Activated CD4-positive, CD25-positive, alpha-beta regulatory T cell (primary cell): ENCODE measurements at places on chromosomes 2 and 18.

- no peak for DNase-seq
These were observed 163.4 kb downstream of the LDLRAD4 start for GRCh38 chr18:13381944-13382365.

GRCh38 chr2:184769023-184769422, 170.7 kb downstream of the ZNF804A start:
- DNase-seq = no peak

DNA sequence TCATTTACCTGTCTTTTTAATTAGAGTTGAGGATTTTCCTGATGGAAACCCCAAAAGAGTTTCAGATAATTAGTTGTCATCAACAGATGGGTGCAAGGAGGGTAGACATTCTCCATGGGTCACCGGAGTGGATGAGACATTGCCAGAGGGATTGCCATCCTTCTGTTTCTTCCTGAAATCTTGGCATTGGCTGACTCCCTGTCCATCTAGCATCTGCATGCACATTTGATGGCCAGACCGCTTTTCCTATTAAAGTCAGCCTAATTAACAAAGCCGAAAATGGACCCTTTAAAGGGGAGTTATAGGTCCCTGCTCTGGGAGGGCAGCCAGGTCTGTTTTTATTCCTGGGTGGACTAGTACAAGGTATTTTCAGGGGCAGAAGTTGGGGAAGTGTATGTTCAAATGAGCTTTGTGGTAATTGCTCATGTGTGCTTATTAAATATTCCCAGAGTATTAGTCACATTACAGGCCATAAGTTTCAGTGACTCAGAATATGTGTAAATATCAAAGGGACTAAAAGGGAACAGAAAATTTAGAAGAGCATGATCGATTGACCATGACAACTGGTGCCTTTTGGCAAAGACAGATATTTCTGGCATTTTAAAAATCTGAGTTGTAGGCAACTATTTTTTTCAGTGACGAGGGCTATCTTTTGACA, 209.8 kb downstream of the PHLPP1 start:
- DNase-seq = no peak

DNA sequence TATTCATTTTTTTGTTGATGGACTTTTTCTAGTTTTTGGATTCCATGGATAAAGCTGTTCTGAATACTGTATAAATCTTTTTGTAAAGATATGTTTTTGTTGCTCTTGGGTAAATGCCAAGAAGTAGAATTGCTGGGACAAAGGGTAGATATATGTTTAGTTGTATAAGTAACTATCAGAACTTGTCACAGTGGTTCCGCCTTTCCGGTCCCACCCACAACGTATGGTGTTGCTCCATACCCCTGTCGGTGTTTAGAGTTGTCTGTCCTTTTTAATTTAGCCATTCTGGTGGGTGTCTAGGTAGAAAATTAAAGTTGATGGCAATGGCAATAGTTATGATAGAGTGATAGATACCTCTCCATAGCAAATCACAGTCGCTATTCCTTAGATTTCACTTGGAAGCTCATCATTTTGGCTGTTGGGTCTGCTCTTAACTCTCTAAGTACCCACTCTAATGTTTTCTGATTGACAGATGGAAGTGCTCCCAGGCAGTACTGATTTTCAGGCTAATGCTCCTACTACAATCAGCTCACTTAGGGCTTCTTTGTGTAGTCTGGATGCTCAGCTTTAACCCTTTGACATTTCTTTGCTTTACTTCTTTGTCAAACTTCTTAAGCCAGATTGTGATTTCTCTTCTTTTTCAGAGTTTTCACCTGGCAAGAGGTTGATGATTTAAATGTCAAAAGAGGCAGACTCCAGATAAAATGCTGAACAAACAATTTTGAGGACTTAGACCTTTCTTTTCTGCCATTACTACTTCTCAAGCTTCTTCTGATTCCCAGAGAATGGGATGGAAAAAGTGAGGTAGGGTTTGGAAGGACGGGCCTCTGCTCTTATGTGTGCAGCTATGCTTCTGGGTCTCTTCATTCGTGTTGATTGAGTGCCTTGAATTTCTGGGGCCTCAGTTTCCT, 156.4 kb downstream of the AQP4 start:
- no peak for DNase-seq

- no peak for DNase-seq
These were observed 259.4 kb upstream of the SKOR2 start for GRCh38 chr18:47510831-47511230.

- no peak for DNase-seq
These were observed 112.6 kb upstream of the PXDN start for GRCh38 chr2:1856922-1857321.
